ENCODE measurements at places on chromosomes 13 and 19. TPM values are rescaled to one million over a fixed set of nuclear protein-coding genes. Genes with fewer than 3 reads are reported as not detected.

DNA sequence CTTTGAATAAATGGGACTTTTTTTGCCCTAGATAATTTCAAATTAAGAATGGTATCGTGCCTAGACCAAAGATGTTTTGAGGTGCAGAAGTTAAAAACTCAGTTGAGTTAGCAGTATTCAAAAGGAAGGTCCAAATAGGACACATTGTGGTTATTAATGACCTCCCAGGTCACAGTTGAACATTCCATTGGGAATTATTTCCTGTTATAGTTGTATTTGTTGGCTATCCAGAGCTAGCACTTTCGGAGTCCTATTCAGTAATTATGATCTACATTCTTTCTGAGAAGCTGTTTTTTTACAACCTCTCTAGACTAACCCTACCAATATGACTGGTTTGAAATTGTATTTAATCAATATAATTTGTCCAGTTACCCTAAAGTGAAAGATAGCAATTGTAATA is 83.7 kb downstream of the MAB21L1 start:
- DNase-seq, result no peak

DNA sequence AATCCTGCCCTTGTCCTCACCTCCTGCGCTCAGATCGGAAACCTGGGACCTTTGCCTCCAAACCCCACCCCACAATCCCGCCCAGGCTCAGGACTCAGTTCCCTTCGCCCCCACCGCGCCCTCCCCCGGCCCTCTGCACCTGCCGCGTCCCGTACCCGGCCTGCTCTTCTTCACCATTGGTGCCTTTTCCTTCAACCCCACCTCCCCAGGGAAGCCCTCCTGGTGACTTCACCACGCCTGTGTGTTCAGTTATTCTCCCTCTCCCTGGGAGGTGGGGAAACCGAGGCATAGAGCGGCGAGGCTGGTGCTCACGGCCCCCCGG is 19.3 kb upstream of the TCF3 start:
- DNase-seq, result no peak

- no peak for DNase-seq
These were observed 19.3 kb downstream of the PPP1R37 start for GRCh38 chr19:45112111-45112827.

DNA sequence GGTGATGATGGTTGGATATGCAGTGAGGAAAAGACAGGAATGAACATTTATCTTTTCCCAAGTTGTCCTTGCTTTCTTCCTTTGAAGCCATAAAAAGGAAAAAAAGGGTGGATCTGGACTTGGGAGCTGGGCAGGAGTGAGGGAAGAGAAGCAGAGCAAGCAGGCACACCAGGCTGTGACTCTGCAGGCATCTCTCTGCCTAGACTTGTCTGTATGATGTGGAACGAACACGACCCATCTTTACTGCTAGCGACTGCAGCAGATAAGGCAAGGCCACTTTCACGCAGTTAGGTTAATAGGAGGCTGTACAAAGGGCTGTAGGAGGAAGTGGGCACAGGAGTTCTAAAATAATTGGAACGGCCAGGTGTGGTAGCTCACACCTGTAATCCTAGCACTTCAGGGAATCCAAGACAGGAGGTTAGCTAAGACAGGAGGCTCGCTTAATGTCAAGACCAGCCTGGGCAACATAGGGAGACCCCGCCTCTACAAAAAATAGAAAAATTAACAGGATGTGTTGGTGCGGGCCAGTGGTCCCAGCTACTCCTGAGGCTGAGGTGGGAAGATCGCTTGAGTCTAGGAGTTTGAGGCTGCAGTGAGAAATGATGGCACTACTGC is 961 bp upstream of the URI1 start:
- DNase-seq, result no peak

DNA sequence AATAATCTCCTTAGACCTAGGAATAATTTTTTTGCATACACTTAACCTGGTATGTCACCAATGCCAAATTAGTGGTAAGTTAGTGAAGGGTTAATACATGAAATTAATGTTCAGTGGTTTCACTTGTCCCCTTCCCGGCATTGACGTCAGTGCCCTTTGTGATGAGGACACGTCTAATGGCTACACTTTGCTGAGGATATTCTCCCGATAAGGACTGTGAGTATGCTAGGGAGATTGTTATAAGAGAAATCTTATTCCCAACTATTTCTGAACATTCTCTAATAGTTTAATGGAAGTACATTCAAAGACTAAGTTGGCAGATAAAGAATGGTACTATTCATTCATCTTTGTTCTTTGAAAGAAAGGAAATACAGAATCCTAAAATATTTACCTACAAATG is 102.4 kb downstream of the TNFRSF19 start:
- no peak for DNase-seq

GRCh38 chr13:32650705-32651311 is 64.6 kb downstream of the PDS5B start:
- DNase-seq, result peak; percentile 62

DNA sequence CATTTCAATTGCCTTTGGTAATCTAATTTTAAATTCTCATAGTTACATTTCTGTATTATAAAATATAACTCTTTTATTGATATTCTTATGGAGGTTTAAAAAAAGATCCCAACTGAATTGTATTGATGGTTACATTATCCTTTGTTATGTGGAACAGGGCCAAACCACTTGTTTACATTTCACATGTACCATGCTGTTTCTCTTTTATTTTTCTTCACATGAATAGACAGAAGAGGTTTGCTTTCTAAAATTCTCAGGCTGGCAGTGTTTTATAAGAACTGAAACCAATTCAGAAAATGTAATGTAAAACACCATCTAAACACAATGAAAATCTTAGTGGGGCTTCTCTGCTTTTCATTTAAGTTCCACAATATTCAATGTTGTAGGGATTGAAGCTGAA is 122.5 kb downstream of the GPC5 start:
- no peak for DNase-seq

GRCh38 chr19:49355909-49356353 is 6.3 kb downstream of the TEAD2 start:
- DNase-seq, result no peak

GRCh38 chr13:42950181-42950580 is 41.9 kb downstream of the EPSTI1 start:
- DNase-seq, result no peak

DNA sequence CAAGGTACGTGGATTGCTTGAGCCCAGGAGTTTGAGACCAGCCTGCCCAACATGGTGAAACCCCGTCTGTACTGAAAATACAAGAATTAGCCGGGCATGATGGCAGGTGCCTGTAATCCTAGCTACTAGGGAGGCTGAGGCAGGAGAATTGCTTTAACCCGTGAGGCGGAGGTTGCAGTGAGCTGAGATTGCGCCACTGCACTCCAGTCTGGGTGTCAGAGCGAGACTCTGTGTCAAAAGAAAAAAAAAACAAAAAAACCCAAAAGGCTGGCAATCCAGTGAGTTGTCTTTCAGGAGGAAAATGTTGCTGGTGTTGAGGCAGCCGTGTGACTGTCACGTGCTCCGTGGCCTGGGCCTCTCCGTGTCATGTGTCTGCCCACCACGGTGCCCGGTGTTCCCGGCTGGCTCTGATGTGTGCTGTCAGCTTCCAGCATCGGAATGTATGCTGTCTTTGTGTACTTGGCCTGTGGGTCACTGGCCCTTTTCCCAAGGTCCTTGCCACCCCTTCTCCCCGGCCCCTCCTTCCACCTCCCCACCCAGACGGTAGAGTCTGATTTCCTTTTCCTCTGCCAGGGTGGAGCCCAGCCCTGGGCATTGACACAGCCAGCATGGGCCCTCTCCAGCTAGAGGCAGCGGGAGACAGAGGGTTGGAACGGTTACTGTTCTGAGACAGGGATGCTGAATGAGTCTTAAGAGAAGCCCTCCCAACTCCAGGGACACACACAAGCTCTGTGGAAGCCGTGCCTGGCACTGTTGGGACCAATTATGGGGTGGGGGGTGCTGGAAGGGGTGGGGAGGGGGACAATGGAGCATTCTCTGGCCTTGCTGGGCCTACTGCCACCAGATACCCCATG is 7.2 kb upstream of the TUBB4A start:
- no peak for DNase-seq

DNA sequence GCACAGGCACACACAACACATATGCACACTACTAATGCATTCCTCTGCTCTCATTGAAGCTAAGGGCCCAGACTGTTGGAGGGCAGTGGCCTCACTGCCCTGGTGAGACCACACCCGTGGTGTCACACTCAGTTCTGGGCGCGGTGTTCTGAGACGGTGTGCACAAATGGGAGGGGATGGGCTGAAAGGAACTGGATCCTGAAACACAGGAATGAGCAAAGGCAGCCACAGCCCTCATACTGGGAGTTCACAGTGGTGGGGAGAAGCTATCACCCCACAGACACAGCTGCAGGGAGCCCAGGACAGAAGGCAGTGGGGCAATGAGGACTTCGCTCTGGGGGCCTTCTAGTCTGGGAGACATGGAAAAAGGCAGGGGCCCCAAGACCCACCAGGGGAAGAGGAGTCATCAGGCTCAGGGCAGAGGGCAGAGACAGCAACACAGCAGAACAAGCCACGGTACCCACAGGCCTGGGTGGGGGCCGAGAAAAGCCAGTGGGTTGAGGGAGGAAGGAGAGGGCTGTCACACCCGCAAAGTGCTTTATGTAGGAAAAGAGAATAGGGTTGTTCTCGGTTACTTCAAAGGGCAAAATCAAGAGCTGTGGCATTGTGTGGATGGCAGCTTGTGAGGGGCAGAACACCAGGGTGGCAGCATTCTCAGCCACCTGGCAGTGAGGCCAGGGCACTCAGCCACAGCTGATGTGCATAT is 75.4 kb upstream of the GPR183 start:
- DNase-seq, result peak; percentile 45

DNA sequence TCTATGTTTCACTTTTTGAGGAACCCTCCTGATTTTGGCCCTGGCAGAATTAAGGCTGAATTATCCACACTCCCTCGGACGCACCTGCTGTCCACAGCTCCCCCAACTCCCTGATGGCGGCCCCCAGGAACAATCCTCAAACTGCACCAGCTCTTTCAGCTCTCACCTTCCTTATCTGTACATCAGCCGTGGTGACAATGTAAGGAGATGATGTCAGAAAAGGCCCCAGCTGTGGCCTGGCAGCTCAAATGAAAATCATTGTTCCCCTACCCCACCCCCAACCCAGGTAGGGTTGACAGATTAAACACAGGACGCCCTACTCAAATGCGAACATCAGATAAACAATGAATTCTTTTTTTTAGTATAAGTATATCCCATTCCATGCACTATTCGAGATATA is 35.0 kb upstream of the KLF2 start:
- DNase-seq, result no peak

DNA sequence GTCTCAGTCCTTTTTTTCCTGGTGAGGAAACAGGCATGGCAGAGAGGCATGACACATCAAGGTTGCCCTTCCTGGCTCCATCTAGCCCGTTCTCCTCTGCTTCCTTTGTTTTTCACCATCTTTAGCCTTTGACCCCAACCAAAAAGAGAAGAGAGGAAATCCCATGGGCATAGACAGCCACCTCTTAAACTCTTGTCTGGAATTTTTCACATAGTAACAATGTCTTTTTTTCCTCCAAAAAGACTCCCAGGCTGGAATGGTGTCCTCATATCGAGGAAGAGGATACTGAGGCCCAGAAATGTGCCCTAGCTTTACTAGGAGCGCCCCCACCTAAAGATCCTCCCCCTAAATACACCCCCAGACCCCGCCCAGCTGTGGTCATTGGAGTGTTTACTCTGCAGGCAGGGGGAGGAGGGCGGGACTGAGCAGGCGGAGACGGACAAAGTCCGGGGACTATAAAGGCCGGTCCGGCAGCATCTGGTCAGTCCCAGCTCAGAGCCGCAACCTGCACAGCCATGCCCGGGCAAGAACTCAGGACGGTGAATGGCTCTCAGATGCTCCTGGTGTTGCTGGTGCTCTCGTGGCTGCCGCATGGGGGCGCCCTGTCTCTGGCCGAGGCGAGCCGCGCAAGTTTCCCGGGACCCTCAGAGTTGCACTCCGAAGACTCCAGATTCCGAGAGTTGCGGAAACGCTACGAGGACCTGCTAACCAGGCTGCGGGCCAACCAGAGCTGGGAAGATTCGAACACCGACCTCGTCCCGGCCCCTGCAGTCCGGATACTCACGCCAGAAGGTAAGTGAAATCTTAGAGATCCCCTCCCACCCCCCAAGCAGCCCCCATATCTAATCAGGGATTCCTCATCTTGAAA is at the start of gene GDF15:
GDF15 (plus strand) TSS at position 484 of the 868 bp plus-strand sequence; CDS start at position 516, 32 bp downstream.
- peak; percentile 98 for DNase-seq

- DNase-seq, result no peak
These were observed 37.5 kb downstream of the HSPH1 start for GRCh38 chr13:31124204-31124603.

The ONECUT3 gene
- not detected for total RNA-seq

The NLRP4 gene
- total RNA-seq, result not detected

The COX7A1 gene
- 8.2 TPM for total RNA-seq

The TMIGD2 gene
- 0.74 TPM for total RNA-seq

The HS6ST3 gene
- 0.02 TPM for total RNA-seq

The SAFB gene
- total RNA-seq, result 120 TPM

The SULT2A1 gene
- total RNA-seq, result 0.64 TPM

The CGB1 gene
- not detected for total RNA-seq

The MADCAM1 gene
- total RNA-seq, result 4.5 TPM

The CPB2 gene
- 0.40 TPM for total RNA-seq

The IGFL1 gene
- total RNA-seq, result not detected
